Fibroblast of skin of scalp (primary cell): ENCODE measurements at places on chromosomes 13 and 19.

DNA sequence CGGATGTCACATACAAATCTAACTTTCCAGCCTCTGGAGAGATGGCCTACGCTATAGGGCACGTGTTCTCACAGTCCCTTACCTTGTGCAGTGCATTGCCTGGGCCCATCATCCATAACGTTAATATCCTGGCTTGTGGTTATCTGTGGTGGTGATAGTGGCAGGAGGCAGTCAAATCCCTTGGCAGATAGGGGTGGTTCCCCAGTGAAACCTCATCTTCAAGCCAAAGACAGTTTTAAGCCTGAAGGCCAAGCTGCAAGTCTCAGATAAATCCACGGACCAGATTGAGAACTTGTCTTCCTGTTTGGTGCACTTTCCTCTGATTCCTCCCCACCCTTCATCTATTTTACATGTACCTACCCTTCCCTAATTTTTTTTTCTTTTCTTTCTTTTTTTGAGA is 4.3 kb upstream of the FBXO17 start:
- no peak for DNase-seq

- DNase-seq = no peak
Measured at GRCh38 chr19:20388706-20389225, 176.8 kb downstream of the ZNF737 start.

GRCh38 chr13:113267642-113268405 is 29.2 kb upstream of the LAMP1 start:
- no peak for DNase-seq

DNA sequence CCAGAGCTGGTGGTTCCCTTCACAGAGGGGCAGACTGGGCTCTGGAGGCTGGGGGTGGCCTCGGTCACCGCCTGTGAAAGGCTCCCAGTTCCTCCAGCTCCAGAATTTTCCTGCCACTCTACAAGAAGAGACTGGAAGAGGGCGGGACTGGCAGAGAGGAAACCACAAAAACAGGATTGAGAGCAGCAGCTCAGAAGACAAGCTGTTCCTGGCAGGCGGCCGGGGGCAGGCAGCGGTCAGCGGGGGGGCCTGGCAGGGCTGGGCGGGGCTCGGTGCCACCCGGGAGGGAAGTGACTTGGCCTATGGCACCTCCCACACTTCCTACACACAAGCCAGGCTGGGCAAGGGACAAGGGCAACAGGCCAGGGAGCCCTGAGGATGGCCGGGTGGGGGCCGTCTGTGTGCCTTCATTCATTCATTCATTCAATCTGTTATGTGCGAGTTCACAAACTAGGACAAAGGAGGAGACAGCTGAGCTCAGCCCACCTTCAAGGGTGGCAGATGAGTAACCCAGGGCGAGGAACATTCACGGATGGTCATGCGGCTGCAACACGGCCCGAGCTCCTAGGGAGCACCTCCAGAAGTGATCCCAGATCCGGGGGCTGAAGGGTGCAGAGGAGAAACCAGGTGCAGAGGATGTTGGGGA is 16.9 kb upstream of the BTBD2 start:
- peak; percentile 88 for DNase-seq

GRCh38 chr19:5578097-5578846 is 10.5 kb upstream of the TINCR start:
- peak; percentile 54 for DNase-seq

DNA sequence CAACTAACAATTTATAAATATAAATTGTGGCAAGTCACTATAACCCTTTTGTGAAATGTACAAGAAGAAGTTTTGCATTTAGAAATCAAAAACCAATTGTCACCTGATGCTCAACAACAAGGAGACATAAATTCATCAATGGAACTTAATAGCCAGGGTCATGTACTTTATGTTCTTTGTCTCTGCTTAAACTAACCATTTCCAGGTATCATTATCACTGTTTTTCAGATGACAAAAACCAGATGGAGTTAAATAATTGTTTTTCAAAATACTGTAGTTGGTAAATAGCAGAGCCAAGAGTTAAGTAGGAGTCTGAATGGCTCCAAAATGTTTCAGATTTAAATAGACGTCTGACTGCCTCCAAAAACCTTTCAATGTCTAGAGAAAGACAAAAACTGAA is 72.3 kb upstream of the MAB21L1 start:
- no peak for DNase-seq

GRCh38 chr13:40232311-40233040 is 434.0 kb downstream of the FOXO1 start:
- no peak for DNase-seq

- DNase-seq = peak; percentile 72
Measured at GRCh38 chr19:16381756-16382401, 57.3 kb downstream of the KLF2 start.

GRCh38 chr13:39149896-39150295 is 111.6 kb downstream of the NHLRC3 start:
- DNase-seq = no peak

DNA sequence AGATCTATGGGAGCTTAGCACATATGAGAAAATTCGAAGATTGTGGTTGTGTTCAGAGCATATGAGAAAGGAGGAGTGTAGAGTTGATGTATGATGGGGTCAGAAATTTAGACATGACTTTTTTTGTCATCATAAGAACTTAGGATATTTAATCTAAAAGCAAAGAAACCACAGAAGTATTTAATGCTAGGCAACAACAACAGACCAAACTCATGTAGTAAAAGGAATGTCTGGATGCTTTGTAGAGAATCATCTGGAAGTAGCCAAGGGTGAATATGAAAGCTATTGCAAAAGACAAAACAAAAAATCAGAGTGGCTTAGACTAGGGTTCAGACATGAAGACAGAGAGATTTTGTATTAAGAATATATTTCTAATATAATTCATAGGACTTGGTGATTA is 190.3 kb downstream of the SLITRK1 start:
- DNase-seq = peak; percentile 58

- DNase-seq = peak; percentile 67
Measured at GRCh38 chr13:50393628-50394027, 378.4 kb downstream of the KCNRG start.

DNA sequence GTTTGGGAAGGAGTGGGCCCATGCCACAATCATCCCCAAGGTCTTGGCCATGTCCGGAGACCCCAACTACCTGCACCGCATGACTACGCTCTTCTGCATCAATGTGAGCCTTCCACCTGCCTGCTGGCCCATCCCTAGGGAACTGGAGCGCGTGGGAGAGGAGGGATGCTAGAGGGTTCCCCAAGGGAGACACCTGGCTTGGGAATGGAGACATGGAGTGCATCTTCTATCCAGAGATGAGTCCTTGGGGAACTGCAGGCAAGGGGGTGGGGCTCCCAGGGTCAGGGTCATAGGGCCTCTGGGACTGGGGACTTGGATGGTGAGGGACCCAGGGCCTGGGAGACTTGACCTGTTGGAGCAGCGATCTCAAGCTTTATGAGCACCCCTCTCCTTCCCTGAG is 31.2 kb downstream of the PPP2R1A start:
- no peak for DNase-seq

- peak; percentile 53 for DNase-seq
Measured at GRCh38 chr19:43789029-43789428, 8.3 kb upstream of the KCNN4 start.

DNA sequence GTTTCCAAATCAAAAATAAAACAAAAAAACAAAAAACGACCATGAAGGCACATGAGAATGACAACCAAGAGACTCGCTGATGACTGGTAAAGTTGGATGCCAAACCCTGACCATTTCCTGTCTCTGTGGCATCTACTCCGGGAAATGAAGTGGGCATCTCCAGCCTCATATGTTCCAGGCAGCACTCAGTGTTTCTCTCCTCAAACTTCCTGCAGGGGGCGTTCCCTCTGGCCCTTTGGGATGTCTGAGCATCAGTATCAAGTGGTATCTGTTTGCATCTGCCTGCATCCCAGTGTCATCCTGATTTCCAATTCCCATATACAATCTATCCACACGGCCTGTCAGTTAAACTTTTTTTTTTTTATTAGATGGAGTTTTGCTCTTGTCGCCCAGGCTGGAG is 9.8 kb upstream of the SIGLEC12 start:
- no peak for DNase-seq

DNA sequence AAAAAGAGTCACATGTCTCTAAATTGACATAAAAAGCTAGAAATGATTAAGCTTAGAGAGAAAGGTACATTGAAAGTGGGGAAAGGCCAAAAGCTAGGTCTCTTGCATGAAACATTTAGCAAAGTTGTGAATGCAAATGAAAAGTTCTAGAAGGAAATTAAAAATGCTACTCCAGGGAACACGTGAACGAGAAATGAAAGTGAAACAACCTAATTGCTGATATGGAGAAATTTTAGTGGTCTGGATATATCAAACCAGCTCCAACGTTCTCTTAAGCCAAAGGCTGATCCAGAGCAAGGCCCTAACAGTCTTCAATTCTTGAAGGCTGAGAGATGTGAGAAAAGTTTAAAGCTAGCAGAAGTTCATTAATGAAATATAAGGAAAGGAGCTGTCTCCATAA is 419.8 kb downstream of the SLITRK6 start:
- DNase-seq = no peak

GRCh38 chr13:74048756-74049155 is 85.4 kb downstream of the KLF12 start:
- DNase-seq = no peak

DNA sequence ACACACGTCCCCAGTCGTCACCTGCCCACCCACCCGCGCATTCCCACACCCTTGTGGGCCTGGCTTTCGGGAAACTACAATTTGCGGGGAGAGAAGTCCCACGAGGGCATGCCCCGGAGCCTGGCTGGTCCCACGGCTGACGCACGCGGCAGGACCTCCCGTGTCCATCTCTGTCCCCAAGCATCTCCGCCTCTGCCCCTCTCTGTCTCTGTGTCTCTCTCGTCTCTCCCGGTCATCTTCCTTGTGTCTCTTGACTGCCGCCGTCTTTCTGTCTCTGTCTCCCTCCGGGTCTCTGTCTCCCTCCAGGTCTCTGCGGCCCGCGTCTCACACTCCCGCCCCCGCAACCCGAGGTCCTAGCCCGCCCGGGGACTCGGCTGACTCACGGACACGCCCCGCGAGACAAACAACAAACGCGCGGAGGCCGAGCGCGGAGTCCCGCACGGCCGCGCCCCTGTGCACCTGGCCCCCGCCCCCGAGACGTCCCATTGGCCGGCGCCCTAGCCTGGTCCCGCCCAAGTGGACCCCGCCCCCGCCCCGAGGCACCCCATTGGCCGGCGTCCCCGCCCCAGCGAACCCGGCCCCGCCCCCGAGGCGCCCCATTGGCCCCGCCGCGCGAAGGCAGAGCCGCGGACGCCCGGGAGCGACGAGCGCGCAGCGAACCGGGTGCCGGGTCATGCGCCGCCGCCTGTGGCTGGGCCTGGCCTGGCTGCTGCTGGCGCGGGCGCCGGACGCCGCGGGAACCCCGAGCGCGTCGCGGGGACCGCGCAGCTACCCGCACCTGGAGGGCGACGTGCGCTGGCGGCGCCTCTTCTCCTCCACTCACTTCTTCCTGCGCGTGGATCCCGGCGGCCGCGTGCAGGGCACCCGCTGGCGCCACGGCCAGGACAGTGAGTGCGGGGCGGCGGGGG is at the start of gene FGF22:
Gene FGF22, plus strand, starts transcription at position 627 of the 908 bp plus-strand sequence. Its CDS starts 47 bp downstream, at position 674.
- peak; percentile 86 for DNase-seq

DNA sequence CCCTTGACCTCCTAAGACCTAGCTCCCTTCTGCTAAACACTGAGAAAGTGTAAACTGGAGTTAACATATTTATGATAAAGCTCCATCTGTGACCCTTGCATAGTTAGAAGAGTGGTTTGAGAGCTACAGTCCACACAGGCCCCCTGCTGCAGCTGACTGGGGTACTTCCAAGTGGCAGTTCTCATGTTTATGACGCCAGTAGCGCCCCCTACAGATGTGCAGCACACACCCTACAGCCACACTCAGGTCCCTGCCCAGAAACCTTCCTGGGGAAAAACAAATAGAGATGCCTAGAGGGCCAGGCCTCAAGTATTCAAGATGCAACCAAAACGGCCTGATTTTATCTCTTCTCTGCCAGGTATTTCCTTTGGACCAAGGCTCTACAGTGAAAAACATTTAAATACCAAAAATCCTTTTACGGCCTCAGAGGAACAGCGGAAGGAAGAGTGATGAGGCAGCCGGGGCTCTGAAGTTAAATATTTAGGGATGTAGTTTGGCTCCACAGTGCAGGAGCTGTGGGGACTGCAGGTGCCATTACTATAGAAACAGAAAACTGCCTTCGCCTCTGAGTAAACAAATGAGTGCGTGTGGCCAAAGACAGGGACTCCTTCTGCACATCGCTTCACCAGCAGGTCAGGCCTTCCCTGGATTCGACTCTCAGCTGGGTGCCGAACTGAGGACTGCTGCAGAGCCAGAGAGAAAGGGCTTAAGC is 553.1 kb downstream of the EFNB2 start:
- DNase-seq = no peak

- DNase-seq = no peak
Measured at GRCh38 chr13:108993346-108993745, 363.9 kb downstream of the MYO16 start.

GRCh38 chr13:33536601-33537000 is 251.0 kb upstream of the STARD13 start:
- DNase-seq = no peak
